ENCODE measurements at places on chromosomes 1 and 21.

DNA sequence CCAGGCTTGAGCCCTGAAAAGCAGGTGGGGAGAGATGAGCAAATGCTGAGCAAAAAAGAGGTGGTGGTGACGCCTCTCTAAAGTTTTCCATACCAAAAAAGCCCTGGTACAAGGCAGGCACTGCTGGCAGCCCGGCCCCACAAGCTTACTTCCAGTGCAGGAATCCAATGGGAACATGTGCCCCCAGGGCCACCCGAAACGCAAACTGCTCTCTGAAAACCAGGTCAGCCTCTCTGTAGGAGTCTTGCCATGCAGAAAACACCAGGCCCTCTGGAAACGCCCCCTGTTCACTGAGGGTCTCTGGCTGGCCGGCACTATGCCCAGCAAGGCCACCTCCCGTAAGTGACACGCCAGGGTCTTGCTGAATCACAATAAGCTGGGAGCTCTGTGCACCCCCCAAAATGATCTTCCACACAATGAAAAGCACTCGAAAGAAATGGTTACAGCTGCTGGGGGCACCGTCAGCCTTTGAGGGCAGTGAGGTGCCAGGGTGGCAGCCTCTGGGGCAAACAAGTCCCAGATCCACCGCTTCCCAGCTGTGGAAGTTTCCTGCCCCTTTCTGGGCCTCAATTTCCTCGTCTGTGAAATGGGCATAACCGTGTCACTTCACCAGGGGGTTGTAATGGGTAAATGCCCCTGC, 170.5 kb downstream of the TOMM20 start:
- no peak for DNase-seq

DNA sequence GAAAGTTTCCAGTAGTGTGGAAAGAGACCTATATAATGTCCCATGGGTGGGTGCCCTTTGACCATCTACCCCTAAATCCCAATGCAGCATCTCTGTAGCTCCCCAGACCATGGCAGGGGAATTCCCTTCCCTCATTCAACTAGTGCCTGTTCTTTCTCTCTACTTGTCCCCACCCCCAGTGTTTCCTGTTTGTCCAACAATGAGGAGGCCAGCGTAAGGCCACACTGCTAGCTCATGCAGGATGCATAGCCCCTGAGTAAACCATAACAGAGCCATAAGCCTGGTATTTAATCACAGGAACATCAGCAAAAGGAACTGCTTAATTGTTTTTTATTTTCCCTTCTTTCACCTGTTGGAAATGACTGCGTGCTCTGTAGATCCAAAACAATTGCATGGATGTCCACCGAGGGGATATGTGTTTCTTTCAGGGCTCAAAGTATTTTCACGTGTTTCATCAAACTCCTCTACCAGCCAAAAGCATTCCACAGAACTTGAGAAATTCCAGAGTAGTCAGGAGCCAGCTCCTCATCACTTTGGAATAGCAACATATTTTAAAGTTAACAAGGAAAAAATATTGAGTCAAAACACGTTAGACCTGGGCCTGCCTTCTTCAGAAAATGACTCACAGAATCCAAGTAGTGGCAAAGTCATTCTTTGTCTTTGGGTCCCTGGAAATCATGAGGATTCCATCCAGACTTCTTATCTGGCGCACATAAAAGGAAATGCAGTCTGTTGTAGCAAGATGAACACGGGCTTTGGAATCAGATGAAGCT, 162.5 kb upstream of the SGIP1 start:
- peak; percentile 85 for DNase-seq

DNA sequence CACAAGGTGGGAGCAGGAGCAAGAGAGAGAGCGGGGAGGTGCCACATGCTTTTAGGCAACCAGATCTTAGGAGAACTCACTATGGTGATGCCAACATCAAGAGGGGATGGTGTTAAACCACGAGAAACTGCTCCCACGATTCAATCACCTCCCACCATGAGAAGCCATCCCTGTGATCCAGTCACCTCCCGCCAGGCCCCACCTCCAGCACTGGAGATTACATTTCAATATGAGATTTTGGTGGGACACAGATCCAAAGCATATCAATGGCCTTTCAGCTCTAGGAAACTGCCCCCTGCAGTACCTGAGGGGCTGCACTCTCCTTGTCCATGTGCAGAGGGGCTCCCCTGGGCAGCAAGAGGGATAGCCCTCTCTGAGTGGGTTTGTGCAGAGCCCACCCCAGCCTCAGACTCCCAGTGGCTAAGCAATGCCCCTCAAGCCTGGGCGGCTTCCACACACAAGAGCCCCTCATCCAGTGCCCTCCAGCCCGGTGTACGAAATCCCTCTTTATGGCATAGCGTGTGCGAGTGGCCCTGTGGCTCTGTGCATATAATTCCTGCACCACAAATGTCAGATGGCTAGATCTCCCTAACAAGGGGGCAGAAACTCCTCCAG, 15.5 kb upstream of the PRDM16 start:
- no peak for DNase-seq

DNA sequence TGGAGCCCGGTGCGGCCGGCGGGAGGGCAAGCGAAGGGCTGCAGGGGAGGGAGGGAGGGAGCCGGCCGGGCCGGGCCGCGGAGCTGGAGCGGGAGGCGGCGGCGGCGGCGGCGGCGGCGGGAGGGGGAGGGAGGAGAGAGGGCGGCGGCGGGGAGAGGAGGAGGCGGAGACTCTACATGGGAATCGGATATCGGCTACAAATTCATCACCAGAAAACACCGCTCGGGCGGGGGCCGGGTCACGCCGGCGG, at the start of gene AKT3:
Gene AKT3, minus strand, starts transcription at position 42 of the 250 bp plus-strand sequence. CDS start 7,073 bp downstream, outside the sequence.
- DNase-seq = peak; percentile 80

GRCh38 chr21:14591882-14592281, 45.8 kb upstream of the SAMSN1 start:
- no peak for DNase-seq

- DNase-seq = no peak
These were observed 17.5 kb downstream of the KLHL12 start for GRCh38 chr1:202909494-202909893.

DNA sequence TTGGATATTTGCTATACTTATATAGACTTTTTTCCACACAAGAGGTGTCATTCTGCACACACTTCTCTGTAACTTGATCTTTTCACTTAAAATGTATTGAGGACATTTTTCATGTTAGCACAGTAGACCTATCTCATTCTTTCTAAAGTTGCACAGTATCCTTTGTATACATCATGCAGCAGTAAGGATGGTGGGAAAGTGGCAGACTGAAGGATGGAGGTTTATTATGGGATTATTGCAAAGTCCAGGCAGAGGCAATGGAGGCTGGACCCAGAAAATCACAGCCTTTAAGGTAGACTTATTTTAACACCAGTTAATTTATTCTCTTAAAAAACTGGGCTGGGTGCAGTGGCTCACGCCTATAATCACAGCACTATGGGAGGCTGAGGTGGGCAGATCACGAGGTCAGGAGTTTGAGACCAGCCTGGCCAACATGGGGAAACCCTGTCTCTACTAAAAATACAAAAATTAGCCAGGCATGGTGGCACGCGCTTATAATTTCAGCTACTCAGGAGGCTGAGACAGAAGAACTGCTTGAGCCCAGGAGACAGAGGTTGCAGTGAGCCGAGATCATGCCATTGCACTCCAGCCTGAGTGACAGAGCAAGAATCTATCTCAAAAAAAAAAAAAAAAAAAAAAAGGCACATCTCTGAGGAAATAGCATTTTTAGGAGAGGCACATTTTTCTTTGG, 25.8 kb downstream of the SLAMF1 start:
- no peak for DNase-seq

GRCh38 chr21:45438391-45439145, 33.6 kb downstream of the COL18A1 start:
- DNase-seq = no peak

DNA sequence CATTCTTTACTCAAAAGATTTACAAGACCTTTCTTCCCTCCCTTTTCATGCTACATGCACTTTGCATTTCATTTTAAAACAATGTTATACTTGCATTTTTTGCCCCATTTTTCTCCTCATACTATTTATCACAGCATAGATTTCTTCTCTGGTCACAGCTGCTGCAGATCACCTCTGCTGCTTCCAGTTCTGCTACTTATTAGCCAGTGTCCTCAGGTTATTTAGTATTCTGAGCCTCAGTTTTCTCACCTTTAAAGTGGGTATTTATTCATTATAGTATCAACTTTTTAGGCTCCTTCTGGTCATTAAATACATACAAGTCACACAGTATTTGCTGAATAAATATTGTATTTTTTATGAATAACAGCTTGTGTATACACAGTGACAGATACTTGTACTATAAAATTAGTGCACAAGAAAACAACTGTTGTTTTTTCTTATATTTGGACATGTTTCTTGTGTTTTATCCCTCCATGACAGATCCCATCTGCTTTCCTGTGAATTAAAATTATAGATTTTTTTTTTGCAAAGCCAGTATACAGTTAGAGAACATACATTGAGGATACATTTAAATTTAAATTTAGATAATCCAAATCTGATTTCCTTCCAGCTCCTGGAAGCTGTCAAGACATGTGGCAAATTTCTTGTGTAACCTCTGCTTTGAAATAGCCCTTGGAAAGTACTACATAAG, 85.3 kb upstream of the BCL10 start:
- no peak for DNase-seq

GRCh38 chr1:3820316-3820715, 24.0 kb upstream of the LRRC47 start:
- DNase-seq = no peak

DNA sequence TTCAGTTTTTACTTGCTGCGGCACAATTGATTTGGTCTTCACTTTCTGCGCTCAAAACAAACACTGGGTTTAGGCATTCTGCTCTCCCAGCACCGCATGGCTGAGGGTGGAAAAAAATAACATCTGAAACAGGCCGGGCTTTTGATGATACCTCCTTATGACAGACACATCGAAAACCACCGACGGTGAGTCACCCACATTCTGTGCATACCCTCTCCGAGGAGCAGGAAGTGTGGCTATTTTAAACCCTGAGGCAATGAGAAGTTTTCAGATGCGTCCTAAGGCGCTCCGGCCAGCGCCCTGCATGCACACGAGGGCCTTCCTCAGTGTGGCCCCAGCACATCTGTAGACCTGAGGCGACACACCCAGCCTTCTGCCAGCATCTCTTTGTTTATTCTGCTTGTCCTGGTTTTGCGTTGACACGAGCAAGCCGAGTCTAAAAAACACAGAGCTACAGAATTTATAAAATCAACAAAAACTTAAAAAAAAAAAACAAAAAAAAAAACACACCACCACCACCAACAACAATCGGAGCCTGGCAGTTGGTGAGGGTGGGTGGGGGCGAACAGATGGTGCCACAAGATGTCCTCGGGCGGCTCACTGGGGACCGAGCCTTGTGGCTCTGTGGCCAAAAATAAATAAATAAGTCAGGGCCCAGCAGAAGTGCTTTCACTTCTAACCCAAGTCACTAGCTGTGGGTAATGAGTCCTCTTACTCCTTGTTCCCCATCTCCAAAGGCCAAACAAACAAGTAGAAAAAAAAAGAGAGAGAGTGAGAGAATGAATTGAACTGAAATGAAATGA, 162.6 kb upstream of the IRF2BP2 start:
- peak; percentile 99 for DNase-seq

- no peak for DNase-seq
These were observed 42.6 kb upstream of the SRRM1 start for GRCh38 chr1:24600551-24600950.

- DNase-seq = no peak
These were observed 2.1 kb downstream of the PADI1 start for GRCh38 chr1:17207046-17207445.

DNA sequence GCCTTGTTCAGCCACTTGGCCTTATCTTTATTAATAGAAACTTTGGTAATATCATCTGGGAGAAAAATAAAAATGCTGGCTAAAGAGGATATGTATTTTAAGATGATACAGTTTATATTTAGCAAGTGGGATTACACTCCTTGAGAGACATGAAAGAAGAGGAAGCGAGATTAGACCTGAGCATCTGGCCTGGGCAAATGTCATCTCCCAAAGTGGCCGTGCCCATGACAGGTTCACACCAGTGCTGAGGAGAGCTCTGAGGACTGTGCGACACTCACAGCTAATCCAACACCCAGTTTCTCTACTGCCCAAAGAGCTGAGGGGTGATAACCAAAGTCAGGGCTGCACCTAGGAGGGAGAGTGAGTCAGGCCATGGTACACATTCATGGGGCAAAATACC, 121.7 kb upstream of the DUSP10 start:
- DNase-seq = no peak

Data from IMR-90 (cell line).